ENCODE measurements at places on chromosomes 1 and 21.
A peak's percentile ranks its signal among the peaks of the same experiment; 100 is the strongest.

DNA sequence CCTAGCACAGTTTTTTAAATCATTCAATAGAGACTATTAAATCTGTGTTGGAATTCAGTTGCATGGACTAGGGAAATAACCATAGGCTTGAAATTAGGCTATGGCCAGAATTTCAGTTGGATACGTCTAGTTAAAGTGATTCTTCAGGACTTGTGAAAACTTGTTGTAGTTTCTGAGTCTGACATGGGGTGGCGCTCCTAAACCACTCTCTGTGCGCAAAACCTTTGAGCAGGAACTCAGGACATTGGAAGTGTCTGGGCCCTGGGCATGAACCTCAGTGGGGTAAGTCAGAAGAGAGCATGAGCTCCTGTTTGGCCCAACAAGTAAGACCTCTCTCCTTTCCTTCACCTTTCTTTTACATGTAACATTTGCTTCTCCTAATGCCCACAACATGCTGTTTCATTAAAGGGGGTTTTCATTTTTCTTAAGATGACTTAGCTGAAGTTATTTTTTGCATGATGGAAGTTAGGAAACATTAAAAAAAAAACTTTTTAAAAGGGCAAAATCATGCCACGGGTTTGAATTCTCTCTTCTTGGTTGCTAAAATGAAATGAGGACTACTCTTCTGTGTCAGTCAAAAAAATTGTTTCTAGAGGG is 17.1 kb upstream of the CCDC190 start:
- DNase-seq = peak; percentile 41

GRCh38 chr21:42263591-42264131 is 44.7 kb downstream of the ABCG1 start:
- no peak for DNase-seq

DNA sequence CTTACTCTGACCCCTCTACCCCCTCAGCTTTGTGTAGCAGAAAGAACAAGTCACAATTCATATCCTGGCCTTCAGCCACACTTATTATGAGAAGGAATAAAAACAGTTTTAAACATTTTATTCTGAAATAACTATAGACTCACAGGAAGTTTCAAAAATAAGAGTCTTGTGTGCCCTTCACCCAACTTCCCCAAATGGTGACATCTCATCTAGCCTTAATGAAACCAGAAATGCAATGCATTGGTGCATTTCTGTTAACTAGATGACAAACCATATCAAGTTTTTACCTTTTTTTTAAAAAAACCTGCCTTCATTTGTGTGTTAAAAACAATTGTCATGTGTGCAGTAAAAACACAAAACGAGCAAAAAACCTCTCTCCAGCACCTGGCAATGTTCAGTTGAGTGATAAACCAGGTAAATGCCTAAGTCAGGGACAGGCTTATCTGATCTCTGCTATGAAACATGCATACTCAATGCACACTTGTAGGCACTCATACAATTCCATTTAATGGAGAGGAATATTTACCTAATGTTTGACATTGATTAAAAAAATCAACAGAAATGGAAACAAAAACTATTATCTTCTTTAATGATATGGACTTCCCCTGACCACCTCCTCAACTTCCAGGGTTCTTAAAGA is 51.5 kb downstream of the SH3BGR start:
- no peak for DNase-seq

GRCh38 chr1:11855430-11855829 is 3.3 kb downstream of the NPPB start:
- no peak for DNase-seq

DNA sequence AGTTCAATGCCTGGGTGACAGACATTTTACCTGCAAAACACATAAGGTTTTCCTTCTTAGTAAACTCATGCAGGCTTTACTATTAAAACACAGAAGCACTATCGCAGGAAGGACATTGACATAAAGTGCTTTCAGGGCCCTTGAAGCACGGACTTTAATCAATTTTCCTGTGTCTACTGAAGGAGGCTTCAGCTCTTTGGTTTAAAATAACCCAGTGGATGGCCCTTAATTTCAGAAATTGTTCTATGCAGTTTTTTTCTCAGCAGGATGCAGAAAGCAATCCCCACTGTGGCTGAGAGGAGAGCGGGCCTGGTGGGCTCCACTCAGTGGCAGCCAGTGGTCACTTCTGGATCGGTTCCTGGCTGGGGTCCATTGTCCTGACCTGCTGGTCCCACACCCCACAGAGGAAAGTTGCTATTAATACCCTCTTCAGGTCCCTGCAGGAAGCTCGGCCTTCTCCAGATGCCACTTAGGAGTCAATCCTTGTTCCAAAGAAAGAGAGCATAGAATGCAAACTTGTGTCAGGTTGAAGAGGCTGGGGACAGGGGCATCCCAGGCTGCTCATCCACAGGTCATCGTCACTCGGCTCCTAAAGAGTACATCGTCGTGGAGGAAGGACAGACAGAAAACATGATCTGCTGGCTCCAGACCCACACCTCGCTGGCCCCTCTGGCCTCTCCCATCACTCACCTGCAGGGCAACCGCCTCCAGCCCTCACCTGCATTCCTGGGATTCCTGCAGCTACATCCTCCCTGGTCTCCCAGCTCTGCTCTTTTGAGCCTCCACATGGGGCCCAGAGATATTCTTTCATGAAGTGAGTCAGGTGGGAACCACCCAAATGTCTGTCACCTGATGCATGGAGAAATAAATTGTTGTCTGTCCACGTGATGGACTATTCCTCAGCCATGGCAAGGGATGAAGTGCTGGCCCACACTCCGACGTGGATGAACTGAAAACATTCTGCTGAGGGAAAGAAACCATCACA is 153.1 kb downstream of the PSMG1 start:
- no peak for DNase-seq

- no peak for DNase-seq
These were observed 49.5 kb downstream of the FOXD2 start for GRCh38 chr1:47487332-47487731.

GRCh38 chr1:1947493-1947892 is 28.4 kb upstream of the TMEM52 start:
- DNase-seq = peak; percentile 34

- no peak for DNase-seq
These were observed 98.6 kb upstream of the KRTAP19-8 start for GRCh38 chr21:31136891-31137290.

DNA sequence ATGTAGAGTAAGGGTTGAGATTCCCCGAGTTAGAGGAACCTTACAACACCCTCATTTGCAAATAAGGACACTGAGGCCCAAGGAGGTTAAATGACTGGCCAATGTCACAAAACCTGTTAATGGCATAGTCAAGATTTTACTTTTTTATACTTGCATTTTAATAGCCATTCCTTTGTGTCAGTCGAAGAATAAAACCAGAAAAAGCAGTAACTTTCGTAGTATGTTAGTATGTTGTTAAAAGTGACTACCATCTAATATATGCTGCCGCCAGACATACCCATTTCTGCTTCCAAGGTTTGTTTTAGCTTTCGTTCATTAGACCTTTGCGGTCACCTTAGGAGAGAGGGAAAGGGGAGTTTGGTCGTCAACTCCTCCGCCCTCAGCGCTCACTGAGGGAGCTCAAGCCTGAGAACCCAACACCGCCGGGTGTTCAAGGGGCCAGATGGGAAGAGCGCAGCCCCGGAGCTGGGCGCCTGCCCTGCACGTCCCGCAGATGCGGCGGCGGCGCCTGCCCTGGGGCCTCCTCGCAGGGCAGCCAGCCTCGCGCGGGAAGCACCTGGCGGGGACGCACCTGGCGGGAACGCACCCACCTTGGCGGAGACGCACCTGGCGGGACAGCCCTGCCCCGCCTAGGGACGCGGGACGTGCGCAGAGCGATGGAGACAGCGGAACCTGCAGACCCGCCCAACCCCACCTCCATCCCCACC is 466 bp downstream of the VPS26C start:
- peak; percentile 55 for DNase-seq

DNA sequence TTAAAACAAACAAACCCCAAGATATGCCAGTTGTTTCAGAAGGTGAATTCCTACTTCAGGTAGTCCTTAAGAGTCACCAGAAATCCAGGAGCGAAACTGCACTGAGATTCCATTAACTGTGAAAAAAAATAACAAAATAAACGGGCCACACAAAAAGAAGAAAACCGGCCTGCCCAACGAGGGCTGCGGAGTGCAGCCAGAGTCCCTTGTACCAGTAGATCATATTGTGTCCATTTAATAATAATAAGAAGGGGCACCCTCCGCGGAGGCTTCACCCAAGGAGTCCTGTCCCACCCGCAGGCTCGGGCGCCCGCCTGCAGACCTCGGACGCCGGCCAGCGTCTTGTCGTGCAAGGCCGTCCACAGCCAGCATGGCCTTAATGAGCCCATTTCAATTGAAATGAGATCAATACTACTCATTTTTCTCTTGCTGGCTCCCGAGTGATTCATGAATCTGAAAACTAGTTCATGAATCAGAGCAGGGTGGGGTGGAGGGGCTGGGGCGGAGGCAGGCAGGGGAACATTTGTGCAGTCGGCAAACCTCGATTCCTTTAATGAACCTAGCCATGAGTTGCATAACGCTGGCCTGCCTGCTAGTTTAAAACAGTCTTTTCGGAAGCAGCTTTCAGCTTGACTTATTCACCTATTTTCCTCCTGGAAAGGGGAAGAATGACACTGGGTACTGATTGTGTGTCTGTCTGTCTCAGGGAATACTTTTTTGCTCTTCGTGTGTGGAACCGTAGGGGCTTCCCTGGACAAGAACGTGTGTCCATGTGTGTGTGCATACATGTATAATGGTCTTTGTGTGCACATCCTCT is 113.1 kb upstream of the IRF2BP2 start:
- DNase-seq = no peak

DNA sequence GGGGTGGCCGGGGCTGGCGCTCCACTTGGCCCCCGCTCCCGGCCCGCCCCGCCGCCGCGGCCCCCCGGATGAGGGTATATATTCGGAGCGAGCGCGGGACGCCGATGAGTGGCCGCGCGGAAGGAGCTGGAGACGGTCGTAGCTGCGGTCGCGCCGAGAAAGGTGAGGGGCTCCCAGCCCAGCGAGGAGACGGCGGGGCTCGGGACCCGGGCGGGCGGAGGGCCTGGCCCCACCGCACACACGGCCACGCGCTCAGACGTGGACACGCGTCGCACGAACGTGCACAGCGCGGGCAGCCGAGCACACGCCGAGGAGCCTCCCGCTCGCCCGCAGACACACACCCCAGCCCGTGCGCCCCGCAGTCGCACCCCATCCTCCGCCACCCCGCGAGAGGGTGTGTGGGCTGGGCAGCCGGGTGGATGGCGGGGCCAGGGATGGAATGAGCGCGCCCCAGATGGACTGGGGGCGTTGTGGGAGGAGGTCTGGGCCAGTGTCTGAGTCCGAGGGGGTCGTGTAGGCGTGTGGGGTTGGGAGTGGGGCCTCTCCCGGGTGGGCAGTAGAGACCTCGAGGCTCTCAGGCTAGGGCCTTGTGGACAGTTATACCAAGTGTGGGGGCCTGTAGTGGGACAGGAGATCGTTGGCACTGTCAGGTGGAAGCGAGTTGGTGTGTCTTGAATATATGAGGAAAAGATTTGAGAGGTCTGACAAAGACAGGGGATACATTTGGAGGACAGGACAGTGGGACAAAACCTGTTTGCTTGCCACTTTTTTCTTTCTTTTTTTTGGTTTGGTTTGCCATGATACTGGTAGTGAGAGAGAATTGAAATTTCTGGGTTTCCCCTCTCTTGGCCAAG is at the start of gene UAP1:
UAP1 (plus strand) TSS at position 107 of the 854 bp plus-strand sequence. CDS start 4,347 bp downstream, outside the sequence.
- no peak for DNase-seq

DNA sequence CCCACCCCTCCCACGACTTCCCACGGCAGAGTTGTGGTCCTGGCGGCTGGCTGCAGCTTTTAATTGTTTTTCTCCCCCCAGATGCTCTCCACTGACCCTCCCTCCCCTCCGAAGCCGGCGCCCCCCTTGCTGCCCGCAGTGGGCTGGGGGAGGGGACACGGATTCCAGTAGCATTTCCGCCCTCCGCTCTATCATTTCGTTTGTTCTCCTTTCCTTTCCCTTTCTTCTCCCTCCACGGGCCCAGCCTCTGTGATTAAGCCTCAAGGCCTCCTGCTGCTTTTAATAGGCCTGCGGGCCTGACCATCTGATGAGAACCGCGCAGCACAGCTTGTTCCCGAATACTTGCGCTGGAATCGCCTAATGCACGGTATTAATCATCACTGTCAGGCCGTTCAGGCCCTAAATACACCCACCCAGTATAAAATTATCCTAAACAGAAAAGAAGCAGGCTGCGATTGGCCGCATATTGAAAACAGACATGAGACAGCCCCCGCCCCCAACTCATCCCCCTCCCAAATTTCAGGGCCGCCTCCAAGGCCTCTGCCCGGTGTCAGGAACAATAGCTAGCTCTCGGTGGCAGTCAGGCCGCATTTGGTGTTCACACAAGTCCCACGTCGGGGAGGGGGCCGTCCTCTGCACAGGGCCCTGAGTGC is 102.0 kb upstream of the ARHGEF16 start:
- no peak for DNase-seq

DNA sequence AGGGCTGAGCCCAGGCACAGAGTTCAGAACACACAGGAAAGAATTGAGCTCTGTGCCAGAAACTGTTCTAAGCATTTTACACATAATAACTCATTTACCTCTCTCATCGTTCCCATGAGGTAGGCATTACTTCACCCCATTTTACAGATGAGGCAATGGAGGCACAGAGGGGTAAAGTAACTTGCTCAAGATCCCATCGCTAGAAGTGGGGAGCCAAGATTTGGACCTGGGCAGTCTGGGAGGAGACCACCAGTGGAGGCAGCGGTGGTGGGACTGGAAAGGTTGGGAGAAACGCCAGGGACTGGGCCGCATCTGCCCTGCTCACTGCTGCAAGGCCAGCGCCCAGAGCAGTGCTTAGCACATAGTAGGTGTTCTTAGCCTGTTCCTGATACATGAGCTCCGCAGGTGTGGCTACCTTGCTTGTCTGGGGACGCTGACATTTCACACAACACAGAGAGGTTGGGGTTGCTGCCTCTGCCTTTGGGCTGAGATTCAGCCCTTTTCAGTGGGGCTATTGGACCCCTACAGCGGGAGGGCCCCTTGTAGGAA is 27.8 kb upstream of the EPS8L3 start:
- no peak for DNase-seq

DNA sequence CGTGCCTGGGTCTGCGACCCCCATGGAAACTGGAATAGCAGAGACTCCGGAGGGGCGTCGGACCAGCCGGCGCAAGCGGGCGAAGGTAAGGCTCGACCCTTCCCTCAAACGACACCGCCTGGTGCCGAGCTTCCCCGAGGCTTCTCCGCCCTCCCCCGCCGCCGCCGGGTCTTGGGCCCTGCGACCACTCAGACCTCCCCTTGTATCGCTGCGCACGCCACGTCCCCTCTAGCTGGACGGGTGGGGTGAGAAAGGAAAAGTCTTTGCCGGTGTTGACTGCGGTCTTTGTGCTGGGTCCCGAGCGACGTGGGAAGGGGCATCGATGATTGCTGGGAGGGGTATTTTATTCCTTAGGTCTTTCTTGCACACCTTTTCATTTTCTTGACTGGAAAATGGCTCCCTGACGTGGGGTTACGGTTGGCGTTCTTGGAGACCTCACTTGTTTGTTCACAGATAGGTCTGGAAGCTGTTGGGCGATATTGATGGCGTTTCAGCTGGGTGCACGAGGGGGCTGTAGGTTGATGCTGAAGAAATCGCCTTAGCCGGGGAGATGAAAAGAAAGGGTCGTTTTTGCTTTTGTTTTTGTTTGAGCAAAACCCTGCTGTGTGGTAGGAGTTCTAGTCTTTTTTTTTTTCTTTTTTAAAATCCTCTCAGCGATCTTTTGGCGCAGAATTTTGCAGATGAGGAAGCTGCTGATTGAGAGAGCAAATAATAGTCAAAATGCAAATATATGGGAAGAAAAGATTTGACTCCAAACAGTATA is 776 bp downstream of the KDM1A start:
- peak; percentile 49 for DNase-seq

Data from NCI-H524 (cell line).